ENCODE measurements at places on chromosomes 13 and 19.

GRCh38 chr19:46980761-46981160 is 38.9 kb upstream of the NPAS1 start:
- no peak for DNase-seq

DNA sequence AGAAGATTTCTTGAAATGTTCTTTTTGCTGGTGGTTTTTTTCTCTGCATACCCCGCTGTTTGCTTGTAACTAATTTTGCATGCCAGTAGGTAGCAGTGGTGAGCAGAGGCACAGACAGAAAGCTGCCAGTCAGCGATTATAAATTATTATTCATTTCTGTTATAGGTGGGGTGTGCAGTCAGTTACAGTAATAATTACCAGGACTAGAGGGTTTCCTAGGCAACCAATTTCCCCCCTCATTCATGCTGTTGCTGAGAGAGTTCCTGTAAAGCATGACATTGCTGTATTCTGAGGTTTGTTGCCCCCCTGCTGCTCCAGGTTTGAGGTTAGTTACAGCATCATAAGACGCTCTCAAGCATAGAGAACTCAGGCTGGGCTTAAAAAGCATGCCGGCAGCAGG is 104.5 kb downstream of the URI1 start:
- no peak for DNase-seq

- no peak for DNase-seq
Measured at GRCh38 chr13:73715114-73715910, 418.9 kb downstream of the KLF12 start.

DNA sequence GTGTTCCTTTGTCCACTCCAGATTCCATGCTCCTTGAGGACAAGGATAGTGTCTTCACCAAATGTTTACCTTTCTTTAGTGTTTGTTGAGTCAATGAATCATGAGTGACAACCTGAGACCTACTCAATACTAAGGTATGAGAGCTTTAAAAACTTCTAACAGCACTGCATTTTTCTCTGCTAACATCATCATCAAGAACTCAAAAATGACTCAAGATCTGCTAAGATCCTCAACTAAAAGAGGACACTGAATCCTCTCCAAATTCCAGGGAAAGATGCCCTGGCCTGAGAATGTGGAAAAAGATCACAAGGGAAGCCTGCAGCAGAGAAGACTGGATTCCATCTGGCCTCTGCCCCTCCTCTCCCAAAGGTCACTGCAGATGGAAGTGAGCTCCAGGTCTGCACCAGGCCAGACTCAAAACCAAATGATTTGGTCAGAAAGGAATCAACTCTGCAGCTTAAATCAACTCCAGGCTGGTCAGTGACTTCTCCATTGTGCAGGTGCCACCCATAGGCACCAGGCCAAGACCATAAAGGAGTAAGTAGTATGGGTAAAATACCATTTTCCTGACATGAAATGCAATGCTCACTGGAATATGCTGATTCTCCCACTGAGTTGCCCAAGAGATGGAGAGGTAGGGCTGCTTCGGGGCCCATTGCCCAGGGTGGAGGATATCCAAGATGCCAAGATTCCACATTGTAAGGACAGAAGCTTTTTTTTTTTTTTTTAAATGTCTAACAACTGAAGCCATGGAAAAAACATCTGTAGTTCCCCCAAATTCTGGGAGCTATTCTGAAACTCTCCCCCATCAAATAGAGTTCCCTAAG is 89.5 kb upstream of the DOCK9 start:
- DNase-seq, result peak; percentile 58

GRCh38 chr13:105565136-105565727 is 970.2 kb downstream of the EFNB2 start:
- DNase-seq, result no peak

DNA sequence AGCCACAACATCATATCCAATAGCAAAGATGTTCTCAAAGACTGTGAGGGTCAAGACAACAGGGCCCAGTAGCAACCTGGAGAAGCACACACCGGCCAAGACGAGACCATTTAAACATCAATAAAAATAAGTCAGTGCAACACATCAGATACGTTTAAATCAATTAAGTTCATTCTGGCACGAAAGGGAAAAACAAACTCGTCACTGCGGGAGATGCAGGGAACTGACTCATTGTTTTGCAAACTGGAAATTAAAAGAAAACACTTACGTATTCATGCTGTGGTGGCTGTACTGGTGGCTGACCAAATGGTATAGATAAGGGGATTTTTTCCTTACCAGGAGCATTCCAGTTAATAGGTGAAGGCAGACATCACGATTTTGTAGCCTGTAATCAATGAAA is 26.3 kb upstream of the SLC15A1 start:
- no peak for DNase-seq

- no peak for DNase-seq
Measured at GRCh38 chr19:1006711-1007398, 6.6 kb downstream of the GRIN3B start.

- no peak for DNase-seq
Measured at GRCh38 chr13:114310956-114311355, 3.3 kb upstream of the CHAMP1 start.

- DNase-seq, result peak; percentile 30
Measured at GRCh38 chr13:73835138-73835721, 299.0 kb downstream of the KLF12 start.

- DNase-seq, result no peak
Measured at GRCh38 chr13:76707360-76707759, 178.8 kb downstream of the KCTD12 start.

DNA sequence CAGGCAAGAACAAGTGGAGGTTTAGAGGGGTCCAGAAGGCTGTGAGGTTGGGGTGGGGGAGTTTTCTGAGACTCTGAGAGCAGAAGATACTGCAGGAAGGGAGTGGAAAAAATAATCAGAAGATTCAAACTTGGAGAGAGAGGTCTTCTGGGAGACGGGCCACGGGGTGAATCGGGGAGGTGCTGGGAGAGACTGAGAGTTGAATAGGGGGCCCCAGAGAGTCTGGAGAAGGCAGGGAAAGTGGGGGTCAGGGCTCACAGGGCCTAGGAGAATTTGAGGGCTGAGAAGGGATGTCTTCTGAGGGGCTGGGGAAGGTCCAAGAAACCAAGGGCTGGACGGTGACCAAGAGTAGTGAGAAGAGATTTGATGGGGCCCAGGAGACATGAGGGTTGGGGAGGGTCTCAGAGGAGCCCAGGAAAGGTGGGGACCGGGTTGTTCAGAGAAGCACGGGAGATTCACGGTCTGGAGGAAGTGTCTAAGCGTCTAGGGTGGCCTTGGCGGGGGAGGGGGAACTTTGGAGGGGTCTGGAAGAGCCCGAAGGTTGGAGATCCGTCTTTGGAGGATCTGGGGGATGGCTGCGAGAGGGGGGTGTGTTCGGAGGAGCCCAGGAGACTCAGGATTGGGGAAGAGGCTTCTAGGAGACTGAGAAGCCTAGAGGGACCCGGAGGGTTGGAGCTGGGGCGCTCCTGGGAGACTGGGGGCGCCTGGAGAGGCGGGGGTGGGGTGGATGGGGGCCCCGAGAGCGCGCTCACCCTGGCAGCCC is 1.5 kb downstream of the KCNC3 start:
- DNase-seq, result no peak

DNA sequence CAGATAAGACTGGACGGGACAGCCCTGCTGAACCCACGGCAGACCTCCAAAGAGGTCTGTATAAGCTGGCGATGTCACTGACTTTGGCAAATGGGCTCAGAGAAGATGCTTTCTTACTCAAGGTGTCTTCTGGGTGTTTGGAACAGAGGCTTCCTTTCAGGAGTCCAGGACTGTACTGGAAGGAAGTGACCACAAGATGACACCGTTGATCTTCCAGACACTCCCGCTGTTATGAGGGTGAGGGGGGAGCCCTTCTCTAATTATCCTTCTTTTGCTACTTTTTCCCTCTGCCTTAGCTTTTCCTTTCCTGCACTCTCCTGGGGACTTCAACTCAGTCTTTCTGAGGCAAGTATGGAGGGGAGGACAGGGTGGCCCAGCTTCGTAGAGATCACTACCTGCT is 65.2 kb upstream of the ZNF599 start:
- peak; percentile 39 for DNase-seq

DNA sequence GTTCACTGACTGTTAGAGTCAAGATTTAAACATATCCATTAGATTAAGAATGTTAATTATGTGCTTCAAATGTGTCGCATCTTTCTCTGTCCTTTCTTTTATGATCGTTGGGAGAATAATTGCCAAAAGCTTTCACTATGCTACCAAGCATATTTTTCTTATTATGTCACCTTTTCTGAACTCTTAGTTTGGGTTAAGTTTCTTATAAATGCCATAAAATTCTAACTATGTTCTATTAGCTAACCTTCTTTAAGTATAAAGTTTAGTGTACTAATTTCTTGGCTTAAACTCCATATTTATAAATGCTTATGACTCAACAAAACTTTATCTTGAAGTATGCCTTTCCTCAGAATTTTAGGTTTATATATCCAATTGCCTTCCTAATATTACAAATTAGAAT is 1759.4 kb downstream of the PCDH9 start:
- no peak for DNase-seq

GRCh38 chr19:3692141-3693024 is 7.9 kb downstream of the PIP5K1C start:
- no peak for DNase-seq

GRCh38 chr13:76380446-76381065 is 505.6 kb downstream of the KCTD12 start:
- no peak for DNase-seq

GRCh38 chr19:49896863-49897621 is at the start of gene IL4I1:
IL4I1 (minus strand) TSS chr19:49896887; CDS start chr19:49896160, 727 bp downstream.
- no peak for DNase-seq

GRCh38 chr13:109569958-109570711 is 216.2 kb downstream of the IRS2 start:
- DNase-seq, result no peak

GRCh38 chr13:28459911-28460310 is 35.0 kb downstream of the FLT1 start:
- no peak for DNase-seq

DNA sequence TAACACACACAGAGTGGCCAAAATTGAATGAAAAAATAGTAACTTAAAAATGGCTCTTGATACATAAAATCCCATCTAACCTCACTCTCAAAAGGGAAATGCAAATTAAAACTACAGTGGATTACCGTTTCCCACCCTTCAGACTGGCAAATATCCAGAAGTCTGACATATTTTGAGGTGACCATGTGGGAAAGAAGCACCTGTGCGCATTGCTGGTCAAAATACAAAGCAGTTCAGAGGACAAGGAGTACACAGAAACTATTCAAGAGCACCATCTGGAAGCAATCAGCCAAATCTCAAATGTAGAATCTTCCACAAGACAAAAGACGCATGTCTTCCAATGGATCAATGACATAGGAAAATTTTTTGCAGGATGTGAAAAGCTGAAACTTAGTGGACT is 23.2 kb downstream of the NALCN start:
- no peak for DNase-seq

- no peak for DNase-seq
Measured at GRCh38 chr19:21432590-21432989, 35.7 kb downstream of the ZNF493 start.

GRCh38 chr13:67821606-67822005 is 591.5 kb upstream of the PCDH9 start:
- DNase-seq, result no peak

- DNase-seq, result no peak
Measured at GRCh38 chr13:105709181-105709580, 826.3 kb downstream of the EFNB2 start.

DNA sequence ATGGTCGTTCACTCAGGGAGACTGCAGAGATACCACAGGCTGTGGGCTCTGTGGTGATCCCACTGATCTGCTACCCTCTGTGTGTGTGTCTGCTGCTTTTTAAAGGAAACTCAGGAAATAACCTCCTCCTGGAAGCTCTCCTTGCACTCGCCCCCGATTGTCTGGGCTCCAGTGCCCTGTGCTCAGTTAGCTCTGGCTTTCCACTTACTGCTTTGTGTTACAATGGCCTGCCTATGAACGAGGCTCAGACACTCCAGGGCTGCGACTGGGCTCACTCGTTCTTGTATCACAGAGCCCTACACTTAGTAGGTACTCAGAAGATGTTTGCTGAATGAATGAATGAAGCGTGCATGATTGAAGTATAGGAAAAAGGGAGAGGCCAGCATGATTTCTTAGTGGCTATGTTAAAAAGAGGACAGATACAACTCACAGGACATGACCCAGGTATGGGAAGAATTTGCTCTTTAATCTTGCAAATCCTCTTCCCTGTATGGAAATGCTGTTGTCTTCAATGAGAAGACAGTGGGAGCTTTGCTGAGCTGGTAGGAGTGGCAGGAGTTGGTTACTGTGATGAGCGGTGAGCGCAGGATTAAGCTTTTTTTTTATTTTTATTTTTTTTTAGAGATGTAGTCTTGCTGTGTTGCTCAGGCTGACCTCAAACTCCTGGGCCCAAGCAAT is 26.4 kb downstream of the B3GLCT start:
- no peak for DNase-seq

- DNase-seq, result no peak
Measured at GRCh38 chr13:27076421-27076820, 95.2 kb downstream of the USP12 start.

DNA sequence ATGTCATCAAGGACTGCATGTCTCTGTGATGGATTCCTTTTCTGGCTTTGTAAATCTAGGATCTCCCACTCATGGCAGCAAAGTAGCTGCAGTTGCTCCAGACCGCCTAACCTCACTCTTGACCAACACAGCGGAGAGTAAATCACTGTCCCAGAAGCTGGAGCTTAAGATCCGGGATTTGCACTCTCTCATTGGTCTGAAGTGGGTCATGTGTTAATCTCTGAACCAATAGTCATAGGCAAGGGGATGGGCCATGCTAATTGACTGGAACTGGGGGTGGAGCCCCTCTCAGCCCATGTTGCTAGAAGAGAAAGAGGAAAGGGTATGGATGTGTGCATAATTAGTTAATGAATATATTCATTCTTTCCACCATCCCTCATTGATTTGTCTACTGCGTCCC is 34.0 kb downstream of the VAV1 start:
- DNase-seq, result peak; percentile 51

DNA sequence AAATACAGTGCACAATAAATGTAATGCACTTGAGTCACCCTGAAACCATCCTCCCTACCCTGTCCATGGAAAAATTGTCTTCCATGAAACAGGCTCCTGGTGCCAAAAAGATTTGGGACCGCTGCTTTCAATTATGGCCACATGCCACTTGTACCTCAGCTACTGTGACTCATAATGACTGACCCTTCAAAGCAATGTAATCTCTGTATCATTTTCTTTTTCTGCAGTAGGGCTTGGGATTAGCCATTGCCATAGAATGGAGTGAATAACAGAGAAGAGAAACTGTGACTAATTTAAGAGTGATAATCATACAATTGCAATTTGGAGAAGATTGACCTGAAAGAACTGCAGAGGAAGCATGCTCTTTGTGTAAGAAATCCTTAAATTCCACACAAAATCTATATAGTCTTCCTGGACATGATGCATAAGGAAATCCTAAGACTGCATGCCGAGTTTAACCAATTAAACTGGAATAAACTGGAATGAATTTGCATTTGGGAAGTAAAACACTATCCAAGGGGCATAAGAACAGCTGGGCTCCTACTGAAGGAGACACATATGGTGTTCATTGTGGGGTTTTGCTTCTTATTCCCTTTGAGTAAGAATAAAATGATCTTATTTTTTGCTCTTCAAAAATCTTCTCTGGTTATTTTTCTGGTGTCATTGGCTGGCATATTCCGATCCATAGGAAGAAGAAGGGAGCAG is 59.5 kb upstream of the SLC7A1 start:
- DNase-seq, result no peak

- DNase-seq, result no peak
Measured at GRCh38 chr13:94308832-94309231, 170.7 kb downstream of the DCT start.

Data from A549 (cell line).